ENCODE measurements at places on chromosomes 1 and 21.

GRCh38 chr1:94209425-94209824, 28.0 kb downstream of the ARHGAP29 start:
- DNase-seq: no peak
- no peaks in the 10 kb centered on the region for H3K36me3 ChIP-seq
- no peak overlapping the region for H3K27ac ChIP-seq
- no peaks in the 10 kb centered on the region for H3K27me3 ChIP-seq

DNA sequence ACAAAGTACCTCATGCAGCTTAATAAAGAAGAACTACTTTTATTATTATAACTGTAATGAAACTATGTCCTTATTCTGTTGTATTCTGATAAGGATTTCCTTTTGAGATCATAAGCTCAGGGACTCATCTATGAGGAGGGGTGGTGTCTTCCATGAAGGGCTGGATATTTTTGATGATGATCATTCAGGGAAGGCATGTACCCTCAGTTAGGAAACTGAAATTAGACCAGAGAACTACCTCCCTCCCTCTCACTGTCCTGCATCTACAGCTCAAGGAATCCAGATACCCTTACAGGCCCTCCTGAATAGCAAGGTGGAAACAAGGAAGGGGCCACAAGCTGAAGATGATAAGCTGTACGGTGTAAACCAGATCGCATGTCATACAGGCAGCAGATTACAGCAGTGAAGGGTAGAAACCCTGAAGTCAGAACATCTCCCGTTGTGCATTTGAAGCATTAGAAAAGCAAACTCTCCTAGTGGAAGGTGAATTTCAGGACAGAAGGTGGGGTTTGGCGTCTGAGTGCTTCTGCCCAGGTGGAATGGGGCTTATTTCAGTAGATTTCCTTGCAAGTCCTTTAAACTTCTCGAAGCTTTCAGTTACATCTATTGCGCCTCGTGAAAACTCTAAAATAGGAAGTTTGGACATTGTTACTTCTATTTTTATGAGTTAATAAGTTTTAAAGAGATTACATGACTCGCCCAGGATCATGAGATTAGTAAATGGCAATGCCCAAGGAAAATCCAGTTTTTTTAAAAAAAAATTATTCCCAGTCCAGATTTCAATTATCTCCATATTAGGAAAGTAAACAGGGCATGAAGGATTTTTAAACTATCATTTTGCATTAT, 101.1 kb upstream of the HNRNPU start:
- no peak overlapping the region for H3K4me3 ChIP-seq
- no peaks in the 10 kb centered on the region for H3K36me3 ChIP-seq
- no peaks in the 10 kb centered on the region for H3K27me3 ChIP-seq
- H3K27ac ChIP-seq: no peak overlapping the region

- H3K27ac ChIP-seq: no peak overlapping the region
- DNase-seq: no peak
- no peak overlapping the region for H3K4me3 ChIP-seq
- H3K4me1 ChIP-seq: no peaks in the 10 kb centered on the region
Measured at GRCh38 chr1:223180731-223181321, 37.8 kb upstream of the TLR5 start.

GRCh38 chr1:36155408-36156328, at the start of gene MAP7D1:
MAP7D1 (plus strand) TSS chr1:36156160; CDS start chr1:36156418, 258 bp downstream.
- no peaks in the 10 kb centered on the region for H3K27me3 ChIP-seq
- DNase-seq: peak; percentile 83
- peak within 1 kb of the TSS; percentile 93 for H3K27ac ChIP-seq
- H3K4me3 ChIP-seq: peak within 1 kb of the TSS; percentile 94
- peaks cover 17% of the 10 kb centered on the region for H3K36me3 ChIP-seq
- peaks cover 68% of the 10 kb centered on the region for H3K4me1 ChIP-seq

DNA sequence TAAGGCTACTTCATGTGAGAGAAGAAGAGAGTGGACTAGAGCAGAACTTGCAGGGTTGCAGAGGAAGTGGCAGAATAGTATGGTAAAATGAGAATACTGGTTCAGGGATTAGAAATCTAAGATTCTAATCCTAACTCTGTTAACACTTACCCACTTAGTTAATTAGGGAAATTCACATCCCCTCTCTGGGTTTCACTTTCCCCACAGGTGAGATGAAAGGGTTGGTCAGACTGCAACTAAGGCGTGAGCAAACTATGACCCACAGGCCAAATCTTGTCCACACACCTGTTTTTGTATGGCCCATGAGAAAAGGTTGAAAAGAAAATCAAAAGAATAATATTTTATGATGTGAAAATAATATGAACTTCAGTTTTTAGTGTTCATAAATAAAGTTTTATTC, 117.5 kb downstream of the MACF1 start:
- H3K27ac ChIP-seq: no peak overlapping the region
- no peak for DNase-seq
- H3K4me1 ChIP-seq: no peaks in the 10 kb centered on the region
- H3K4me3 ChIP-seq: no peak overlapping the region
- H3K36me3 ChIP-seq: peaks cover 92% of the 10 kb centered on the region
